PC-3 (cell line): ENCODE measurements at places on chromosomes 1 and 21.

GRCh38 chr1:111795401-111795800, 39.7 kb downstream of the DDX20 start:
- no peak for DNase-seq

- no peak for DNase-seq
These were observed 471 bp upstream of the ADPRS start for GRCh38 chr1:36088265-36088576.

DNA sequence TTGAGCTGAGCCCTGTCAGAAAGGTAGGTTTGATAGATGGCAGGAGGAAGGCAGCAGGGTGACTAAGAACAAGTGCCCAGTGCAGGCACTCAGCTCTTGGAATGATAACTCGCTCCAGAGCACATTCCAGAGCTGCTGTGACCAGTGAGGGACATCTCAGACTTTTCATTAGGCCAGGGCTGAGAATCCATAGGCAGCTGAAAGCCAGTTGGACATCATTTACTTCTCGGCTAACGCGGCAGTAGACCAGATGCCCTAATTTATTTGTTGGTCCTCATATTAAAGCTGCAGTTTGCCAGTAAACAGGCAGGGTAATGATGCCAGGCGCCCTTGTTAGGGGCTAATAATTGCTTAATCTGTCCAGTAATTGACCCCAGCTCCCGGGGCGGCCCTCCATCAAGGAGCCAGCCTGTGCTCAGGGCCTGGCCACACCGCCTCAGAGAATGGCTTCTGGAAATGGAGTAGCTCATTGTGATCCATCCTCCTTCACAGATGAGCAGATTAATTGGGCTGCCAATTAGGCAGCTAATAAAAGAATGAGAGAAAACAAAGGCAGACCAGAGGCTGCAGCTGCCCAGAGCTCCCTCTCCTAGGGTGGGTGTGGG, 122.0 kb downstream of the BEND5 start:
- DNase-seq: no peak

DNA sequence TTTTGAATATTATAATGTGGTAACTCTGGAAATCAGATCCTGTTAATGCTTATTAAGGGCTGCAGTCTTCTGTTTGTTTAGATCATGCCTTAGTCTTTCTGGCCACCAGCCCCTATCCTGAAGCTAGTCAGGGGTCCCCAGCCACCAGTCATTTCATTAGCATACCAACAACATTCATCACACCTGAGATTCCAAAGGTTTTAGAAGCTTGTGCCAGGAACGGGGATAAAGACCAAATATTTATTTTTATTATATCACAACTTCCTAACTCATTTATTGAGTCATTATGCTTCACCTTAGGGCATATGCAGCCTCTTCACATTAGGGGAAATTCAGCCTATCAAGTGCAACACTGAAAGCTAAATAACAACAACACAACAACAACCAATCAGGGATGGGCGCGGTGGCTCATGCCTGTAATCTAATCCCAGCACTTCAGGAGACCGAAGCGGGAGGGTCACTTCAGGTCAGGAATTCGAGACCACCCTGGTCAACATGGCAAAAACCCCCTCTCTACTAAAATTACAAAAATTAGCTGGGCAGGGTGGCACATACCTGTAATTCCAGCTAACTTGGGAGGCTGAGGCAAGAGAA, 2.9 kb upstream of the PSEN2 start:
- peak; percentile 87 for DNase-seq

DNA sequence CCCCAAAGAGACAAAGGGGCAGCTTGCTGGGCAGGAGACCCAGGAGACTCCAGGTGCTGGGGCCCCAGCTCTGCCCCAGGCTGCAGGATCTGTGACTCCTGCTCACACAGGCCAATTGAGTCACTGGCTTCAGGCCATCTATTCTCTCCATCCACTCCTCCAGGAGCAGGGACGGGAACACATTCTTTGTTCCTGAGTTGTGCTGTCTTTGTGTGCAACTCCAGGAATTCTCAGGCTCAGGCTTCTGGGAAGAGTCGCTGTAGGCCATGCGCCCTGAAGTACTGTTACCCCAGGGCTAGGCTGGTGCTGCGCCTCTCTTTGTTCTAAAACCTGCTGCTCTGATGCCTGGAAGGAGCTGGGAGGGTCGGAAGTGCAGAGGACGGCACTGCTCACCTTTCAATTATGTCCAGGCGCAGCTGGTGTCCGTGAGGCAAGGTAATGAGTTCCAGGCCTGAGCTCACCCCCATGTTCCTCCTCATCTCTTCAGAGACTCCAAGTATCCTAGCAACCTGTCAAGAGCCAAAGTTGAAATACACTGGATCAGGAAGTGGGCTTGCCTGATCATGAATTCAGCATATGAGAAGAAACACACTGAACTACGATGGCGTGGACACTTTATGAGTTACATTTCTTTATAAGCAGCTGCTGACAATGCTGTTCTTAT, 105.9 kb downstream of the BCAR3 start:
- DNase-seq: no peak

GRCh38 chr1:179310291-179310690, 16.7 kb downstream of the SOAT1 start:
- DNase-seq: peak; percentile 20
